ENCODE measurements at places on chromosomes 4 and X. TPM values are rescaled to one million over a fixed set of nuclear protein-coding genes. Genes with fewer than 3 reads are reported as not detected.

DNA sequence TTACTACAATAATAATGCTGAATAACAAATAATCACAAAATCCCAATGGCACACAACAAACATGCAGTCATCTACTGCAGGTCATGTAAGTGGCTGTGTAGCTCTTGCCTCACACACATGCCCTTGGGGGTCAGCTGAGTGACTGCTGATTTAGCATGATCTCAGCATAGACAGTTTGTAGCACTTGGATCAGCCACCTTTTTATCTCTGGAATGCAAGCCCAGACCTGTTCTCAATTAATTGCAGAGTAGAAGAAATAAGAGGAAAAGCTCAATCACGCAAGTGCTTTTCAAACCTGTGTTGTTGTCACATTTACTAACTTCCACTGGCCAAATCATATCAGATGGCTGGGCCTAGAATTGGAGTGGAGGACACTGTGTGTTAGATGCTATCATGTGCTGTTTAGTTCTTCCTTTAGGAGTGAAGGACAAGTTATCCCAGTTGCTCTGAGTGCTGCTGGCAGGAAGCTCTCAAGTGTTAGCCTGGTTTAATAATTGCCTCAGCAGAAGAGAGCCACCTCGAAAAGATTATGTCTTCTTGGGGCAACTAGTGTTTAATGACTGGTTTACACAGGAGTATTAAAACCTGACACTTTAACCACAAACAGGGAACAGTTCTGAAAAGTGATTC is 128.3 kb upstream of the EPHA5 start:
- DNase-seq: no peak
- no peak overlapping the region for H3K4me3 ChIP-seq
- no peak overlapping the region for H3K27ac ChIP-seq
- H3K4me1 ChIP-seq: no peaks in the 10 kb centered on the region
- H3K36me3 ChIP-seq: no peaks in the 10 kb centered on the region

GRCh38 chrX:70354716-70355115 is 64.8 kb downstream of the KIF4A start:
- H3K36me3 ChIP-seq: no peaks in the 10 kb centered on the region
- DNase-seq: no peak
- no peaks in the 10 kb centered on the region for H3K4me1 ChIP-seq
- H3K27me3 ChIP-seq: no peaks in the 10 kb centered on the region
- no peak overlapping the region for H3K27ac ChIP-seq

GRCh38 chr4:164866817-164867490 is 10.0 kb upstream of the APELA start:
- H3K4me1 ChIP-seq: no peaks in the 10 kb centered on the region
- no peaks in the 10 kb centered on the region for H3K36me3 ChIP-seq
- no peak overlapping the region for H3K4me3 ChIP-seq
- H3K27me3 ChIP-seq: no peaks in the 10 kb centered on the region

DNA sequence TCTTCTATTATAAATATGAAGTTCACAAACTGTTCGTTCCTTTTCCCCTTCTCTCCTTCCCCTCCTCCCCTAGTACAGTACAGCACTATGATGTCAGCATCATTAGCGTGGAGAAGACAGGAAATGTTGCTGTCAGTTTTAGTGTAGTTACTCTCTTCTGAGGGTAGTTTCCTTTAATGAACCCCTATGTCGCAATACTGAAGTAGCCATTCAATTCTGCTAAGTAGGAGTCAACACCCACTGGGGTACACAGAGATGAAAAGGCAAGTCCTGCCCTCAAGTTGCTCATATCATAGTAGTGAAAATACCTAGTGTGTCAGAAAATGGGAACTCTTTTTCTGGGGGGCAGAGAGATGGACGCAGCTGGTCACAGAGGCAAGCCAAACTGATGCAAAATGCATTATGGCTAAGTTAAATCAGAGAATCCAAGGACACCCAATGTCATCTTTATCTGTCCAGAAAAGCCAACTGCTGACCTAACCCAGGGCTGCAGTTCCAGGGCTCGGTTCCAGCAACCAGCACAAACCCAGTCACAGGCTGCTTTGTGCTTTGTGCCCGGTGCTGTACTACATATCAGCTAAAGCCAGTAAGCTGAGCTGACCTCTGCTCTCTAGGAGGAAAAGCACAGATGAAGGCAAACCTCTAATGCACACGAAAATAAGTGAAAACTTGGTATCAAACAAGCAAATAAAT is 31.5 kb downstream of the GRIA3 start:
- H3K27me3 ChIP-seq: no peaks in the 10 kb centered on the region
- peak overlapping the region; percentile 41 for H3K27ac ChIP-seq
- DNase-seq: no peak
- no peaks in the 10 kb centered on the region for H3K36me3 ChIP-seq
- H3K4me1 ChIP-seq: no peaks in the 10 kb centered on the region

DNA sequence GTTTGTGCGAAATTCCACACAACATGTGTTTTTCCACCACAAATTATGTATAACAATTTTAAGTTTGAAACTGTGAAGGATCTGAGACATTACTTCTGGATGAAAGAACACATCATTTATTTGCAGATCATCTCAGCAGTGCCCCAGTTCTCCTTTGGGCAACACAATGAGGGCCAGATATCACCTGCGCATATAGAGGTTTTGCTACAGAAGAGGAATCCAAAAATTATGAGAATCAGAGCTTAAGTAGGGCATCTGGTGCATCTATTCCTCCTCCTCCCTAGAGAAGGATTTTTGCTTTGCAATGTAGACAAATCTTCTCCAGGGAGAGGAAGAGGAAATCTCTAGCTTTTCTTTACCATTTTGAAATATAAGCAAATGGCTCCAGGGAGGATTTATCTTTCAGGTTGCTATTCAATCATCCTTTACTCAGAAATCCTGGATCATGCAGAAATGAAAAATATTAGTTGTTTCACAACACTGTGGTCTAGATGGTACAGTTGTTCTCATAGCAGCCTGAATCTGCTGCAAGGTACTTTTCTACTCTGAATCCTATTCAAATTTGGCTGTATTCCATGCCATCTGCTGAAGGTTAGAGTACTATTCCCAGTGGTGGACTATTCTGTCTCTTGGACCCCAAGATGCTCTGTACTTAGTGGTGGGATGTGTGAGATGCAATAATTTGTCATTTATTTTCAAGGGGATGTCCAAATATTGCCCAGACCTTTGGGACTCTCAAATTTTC is 132.1 kb downstream of the SNCA start:
- H3K27me3 ChIP-seq: no peaks in the 10 kb centered on the region
- no peak for DNase-seq
- no peak overlapping the region for H3K4me3 ChIP-seq
- no peaks in the 10 kb centered on the region for H3K36me3 ChIP-seq
- H3K27ac ChIP-seq: no peak overlapping the region

DNA sequence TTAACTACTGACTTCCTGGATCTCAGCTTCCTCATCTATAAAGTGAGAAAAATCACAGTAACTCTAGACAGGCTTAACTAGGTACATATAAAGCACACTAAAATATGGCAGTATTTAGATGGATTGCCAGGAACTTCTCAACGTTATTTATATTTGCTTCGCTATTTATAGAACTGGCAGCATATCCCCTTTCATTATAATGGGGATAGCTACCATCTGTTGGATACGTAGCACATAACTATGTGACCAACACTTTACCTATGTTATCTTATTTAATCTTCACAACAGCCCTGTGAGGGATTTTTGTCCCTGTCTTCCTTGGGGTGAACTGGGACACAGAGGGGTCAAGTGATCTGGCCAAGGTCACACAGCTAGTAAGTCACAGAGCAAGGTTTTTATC is 64.6 kb downstream of the ENPEP start:
- no peaks in the 10 kb centered on the region for H3K4me1 ChIP-seq
- H3K36me3 ChIP-seq: no peaks in the 10 kb centered on the region
- H3K4me3 ChIP-seq: no peak overlapping the region
- no peak for DNase-seq
- no peak overlapping the region for H3K27ac ChIP-seq

GRCh38 chrX:46325312-46325877 is 219.8 kb downstream of the ZNF674 start:
- no peaks in the 10 kb centered on the region for H3K36me3 ChIP-seq
- no peaks in the 10 kb centered on the region for H3K4me1 ChIP-seq
- no peak overlapping the region for H3K4me3 ChIP-seq
- no peak for DNase-seq
- no peaks in the 10 kb centered on the region for H3K27me3 ChIP-seq

- no peaks in the 10 kb centered on the region for H3K27me3 ChIP-seq
- peaks cover 16% of the 10 kb centered on the region for H3K4me1 ChIP-seq
- peaks cover 4% of the 10 kb centered on the region for H3K36me3 ChIP-seq
- no peak overlapping the region for H3K27ac ChIP-seq
- H3K4me3 ChIP-seq: no peak overlapping the region
- no peak for DNase-seq
These were observed 94.7 kb downstream of the TMEM131L start for GRCh38 chr4:153560908-153561307.

PAGE4 gene
- not detected for total RNA-seq

TMEM35A gene
- total RNA-seq: 0.33 TPM

GRCh38 chr4:38149997-38150671 is 189.9 kb downstream of the PTTG2 start:
- no peak overlapping the region for H3K4me3 ChIP-seq
- H3K27ac ChIP-seq: no peak overlapping the region
- no peak for DNase-seq

Data from right atrium auricular region (tissue), 2 donors.